Immature natural killer cell (primary cell): ENCODE measurements at places on chromosomes 6 and 20. TPM values are rescaled to one million over a fixed set of nuclear protein-coding genes. Genes with fewer than 3 reads are reported as not detected.

DNA sequence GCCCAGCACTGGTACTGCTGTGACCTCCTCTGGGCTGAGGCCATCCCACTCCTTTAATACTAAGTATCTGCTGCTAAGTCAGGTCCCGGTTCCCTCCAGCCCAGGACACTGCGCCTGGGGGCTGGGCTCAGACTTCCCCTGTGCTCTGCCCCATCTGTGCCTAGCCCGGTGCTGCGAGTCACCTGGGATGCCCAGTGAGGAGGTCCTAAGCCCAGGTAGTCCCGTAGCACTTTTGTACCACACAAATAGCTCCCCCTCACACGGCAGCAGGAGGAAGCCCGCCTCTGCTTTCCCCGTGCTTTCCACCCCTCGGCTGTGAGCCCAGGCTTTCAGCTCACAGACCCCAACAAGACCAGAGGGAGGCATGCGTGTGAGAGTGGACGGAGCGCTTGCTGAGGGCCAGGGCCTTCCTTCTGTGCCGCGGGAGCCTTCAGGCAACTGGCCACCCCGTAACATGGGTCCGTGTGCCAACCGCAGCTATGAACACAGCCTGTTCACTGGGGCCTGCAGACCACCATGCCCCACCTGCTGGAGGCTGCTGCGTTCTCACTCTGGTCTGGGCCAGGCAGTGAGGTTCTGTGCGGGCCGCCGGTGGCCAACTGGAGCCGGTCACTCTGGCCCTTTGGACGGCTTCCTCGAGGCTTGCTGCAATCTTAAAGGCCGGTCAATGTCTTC, 79.9 kb upstream of the MPC1 start:
- DNase-seq, result no peak
- H3K36me3 ChIP-seq, result peaks cover 15% of the 10 kb centered on the region
- no peak overlapping the region for H3K4me3 ChIP-seq
- H3K4me1 ChIP-seq, result peaks cover 22% of the 10 kb centered on the region
- peak overlapping the region; percentile 4 for H3K27ac ChIP-seq
- H3K27me3 ChIP-seq, result peaks cover 7% of the 10 kb centered on the region

GRCh38 chr20:58614984-58615760, 35.9 kb upstream of the STX16 start:
- no peaks in the 10 kb centered on the region for H3K4me1 ChIP-seq
- no peak overlapping the region for H3K27ac ChIP-seq
- no peak for DNase-seq

GRCh38 chr6:25615471-25615870, 36.5 kb upstream of the SCGN start:
- DNase-seq, result no peak
- no peak overlapping the region for H3K4me3 ChIP-seq
- peaks cover 8% of the 10 kb centered on the region for H3K27me3 ChIP-seq
- no peak overlapping the region for H3K27ac ChIP-seq
- H3K4me1 ChIP-seq, result no peaks in the 10 kb centered on the region

- no peaks in the 10 kb centered on the region for H3K4me1 ChIP-seq
- no peaks in the 10 kb centered on the region for H3K27me3 ChIP-seq
- no peak overlapping the region for H3K27ac ChIP-seq
- DNase-seq, result no peak
- no peak overlapping the region for H3K4me3 ChIP-seq
Measured at GRCh38 chr6:161115468-161115867, 123.9 kb downstream of the MAP3K4 start.

DNA sequence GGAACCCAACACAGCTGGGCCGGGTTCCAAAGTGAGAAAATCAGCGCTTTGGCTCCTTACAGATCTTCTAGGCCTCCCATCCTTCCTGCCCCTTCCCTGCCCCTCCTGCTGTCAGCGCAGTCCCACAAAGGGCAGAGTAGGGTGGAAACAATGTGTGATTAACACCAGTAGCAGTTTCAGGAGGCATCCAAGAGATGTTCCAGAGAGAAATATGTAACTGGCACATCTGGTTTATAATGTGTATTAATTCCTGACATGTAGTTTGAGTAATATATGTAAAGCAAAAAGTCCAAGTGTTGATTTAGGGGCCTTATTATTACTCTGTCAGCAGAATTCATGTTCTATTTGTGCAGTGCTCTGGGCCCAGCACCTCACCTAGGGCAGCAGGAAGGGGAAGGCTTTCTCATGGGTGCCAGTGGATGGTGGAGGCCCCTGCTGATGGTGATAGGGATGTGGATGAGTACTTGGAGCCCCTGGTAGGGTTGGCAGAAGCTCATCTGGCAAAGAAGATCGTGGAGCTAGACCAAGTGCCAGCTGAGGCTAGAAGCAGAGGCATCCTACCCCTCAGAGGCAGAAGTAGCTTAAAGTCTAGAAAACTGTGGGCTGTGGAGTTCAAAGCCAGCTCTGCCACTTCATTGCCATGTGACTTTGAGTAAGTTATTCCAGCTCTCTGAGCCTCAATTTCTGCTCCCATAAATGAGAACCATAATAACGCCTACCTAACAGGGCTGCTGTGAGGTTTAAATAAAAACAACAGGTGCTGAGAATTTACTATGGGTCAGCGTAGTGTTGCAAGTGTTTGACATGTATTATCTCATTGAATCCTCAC, 22.4 kb upstream of the RALY start:
- peaks cover 2% of the 10 kb centered on the region for H3K27me3 ChIP-seq
- no peak for DNase-seq
- H3K4me1 ChIP-seq, result no peaks in the 10 kb centered on the region

DNA sequence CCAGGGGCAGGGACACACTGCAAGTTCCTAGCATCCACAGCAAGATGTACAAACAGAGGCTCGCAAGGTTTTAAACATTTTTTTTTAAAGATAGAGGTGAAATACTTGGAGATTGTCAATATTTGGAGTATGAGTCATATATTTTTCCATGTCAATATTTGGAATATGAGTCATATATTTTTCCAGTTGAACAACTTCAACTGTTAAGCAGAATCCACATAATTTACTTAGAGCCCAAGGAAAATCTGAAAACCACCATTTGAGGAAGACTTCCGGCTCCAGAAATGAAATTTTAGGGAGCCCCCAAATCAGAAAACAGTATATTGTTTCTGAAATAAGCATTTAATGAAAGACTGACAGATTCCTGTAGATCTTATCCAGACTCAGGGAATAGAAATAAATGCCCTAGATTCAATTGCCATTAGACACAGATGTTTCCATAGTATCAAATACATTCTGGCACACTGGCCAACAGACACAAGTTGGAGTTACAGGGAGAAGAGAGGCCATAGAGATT, 51.6 kb upstream of the FAM184A start:
- no peak for DNase-seq
- no peaks in the 10 kb centered on the region for H3K36me3 ChIP-seq
- H3K4me1 ChIP-seq, result peaks cover 5% of the 10 kb centered on the region
- H3K27ac ChIP-seq, result no peak overlapping the region
- H3K4me3 ChIP-seq, result no peak overlapping the region

DNA sequence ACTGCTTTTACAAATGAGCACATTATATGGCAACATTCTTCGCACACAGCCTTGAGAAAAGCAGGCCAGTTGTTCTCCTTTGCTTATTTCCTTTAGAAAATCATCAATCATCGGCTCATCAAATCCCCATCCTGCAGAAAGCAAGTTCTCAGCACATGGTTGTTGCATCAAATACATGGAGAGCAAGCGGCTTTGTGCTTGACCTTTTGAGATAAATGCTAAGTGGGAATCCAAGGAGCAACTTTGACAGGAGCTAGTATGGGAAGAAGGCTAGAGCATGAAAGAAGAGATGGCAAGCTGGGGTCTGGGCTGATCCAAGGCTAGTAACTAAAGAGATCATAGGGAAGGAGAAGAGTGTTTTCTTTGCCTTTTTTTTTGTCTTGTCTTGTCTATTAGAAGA, 43.2 kb upstream of the ADTRP start:
- no peak overlapping the region for H3K27ac ChIP-seq
- H3K36me3 ChIP-seq, result no peaks in the 10 kb centered on the region
- H3K4me1 ChIP-seq, result no peaks in the 10 kb centered on the region
- no peak overlapping the region for H3K4me3 ChIP-seq
- DNase-seq, result no peak

DNA sequence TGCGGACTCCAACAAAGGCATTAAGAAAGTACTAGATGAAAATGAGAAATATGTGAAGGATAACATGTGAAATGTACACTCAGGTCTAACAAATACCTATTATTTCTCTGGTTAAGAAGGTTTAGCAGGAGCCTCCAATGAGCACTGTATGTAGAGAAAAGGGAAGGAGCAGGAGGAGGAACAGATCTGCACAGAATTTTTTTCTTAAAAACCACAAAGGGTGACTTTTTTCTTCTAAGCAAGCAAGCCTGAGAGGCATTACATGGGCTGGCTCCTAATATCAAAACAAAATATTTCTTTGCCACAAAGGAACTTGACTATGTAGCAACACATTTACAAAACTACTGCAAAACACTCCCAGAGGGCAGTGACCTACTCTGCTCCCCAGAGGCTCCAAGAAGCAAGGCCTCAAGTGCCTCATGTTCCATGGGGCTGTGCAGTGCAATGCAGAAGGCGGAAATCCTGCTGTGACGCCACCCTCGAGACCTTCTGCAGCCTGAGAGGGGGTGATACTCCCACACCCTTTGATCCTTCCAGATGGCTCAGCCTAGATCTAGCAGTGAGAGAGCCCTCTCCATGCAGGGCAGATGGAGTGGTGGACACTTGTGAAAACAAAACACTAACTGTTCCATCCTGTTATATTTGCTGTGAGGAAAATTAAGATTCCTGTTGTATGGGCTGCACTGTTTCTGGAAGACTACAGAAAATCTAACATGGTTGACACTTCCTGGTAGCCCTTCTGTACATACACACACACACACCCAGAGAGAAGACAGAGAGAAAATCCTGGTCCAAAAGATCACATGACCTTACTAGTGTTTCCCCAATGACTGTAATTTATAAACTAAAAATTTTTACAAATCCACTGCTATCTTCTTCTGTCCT, 36.0 kb upstream of the SMIM29 start:
- H3K27ac ChIP-seq, result no peak overlapping the region
- no peak for DNase-seq
- H3K4me3 ChIP-seq, result no peak overlapping the region
- H3K36me3 ChIP-seq, result peaks cover 21% of the 10 kb centered on the region

DNA sequence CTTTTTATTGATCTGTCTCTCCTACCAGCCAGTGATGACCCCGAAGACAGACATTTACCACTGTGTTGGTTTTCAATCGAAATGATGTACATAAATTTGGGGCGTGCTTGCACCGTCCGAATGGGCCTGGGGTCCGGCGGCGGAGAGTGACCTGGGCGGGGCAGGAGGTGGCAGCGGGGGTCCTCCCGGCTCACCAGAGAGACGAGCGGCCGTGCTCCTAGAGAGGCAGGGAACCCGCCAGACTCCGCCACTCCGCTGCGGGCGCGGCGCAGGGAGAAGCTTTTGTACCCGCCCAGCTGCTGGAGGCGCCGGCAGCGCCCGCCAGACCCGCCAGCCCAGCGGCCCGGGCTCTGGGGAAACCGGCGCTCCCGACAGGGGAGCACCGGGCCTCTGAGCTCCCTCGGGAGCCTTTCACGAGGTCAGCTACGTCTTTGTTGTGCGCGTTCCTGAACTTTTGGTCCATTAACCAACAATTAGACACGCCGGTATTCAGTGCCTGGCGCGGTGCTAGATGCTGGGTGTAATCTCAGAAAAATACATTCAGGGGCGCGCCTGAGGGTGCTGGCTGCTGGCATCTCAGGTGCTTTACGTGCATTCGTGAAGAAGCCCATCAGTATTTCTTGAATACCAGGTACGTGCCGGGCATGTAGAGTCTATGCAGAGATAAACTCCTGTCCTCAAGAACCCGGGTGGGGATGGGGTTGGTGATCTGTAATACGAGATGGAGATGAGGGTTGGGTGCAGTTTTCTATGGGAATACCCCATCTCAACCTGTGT, at the start of gene PGBD1:
Gene PGBD1 (plus strand): TSS at position 285 of the 777 bp plus-strand sequence. CDS start 2,242 bp downstream, outside the sequence.
- peak within 1 kb of the TSS; percentile 70 for H3K4me3 ChIP-seq
- peak; percentile 22 for DNase-seq
- peaks cover 11% of the 10 kb centered on the region for H3K4me1 ChIP-seq

DNA sequence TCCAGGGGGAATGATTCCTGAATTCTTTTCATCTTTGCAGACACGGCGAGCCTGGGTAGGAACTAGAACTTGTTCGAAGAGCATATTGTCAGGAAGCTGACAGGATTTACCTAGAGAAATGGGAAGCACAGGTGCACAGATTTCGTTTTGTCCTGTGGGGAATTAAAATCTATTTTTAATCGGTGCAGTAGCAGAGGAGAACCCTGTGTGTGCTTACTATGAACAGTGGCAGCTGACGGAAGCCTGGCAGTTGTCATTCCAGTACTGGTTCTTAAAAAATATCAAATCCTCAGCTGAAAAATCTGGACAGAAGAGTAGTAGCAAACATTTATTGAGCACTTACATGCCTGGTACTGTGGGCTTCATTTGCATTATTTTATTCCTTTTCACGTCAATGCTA, 609.0 kb downstream of the QKI start:
- H3K36me3 ChIP-seq, result no peaks in the 10 kb centered on the region
- H3K4me1 ChIP-seq, result no peaks in the 10 kb centered on the region
- peaks cover 3% of the 10 kb centered on the region for H3K27me3 ChIP-seq
- DNase-seq, result no peak
- no peak overlapping the region for H3K4me3 ChIP-seq

DNA sequence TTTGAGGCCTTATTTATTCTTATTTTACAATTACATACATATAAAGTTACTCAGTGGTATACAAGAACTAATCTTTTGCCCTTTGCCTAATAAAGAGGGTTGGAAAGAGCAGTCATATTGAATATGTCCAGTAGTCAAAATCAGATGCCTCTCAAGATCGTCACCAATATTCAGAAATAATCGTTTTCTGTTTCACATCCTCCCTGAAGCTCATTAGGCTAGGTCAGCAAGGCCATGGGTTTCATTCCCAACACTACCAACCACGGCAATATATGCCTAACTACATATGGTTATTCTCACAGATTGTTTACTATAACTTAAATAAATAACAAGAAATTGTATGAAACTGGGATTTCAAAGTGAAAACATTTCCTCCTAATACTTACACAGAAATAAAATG, 167.2 kb upstream of the MANEA start:
- H3K27me3 ChIP-seq, result no peaks in the 10 kb centered on the region
- DNase-seq, result no peak
- no peak overlapping the region for H3K27ac ChIP-seq
- H3K4me1 ChIP-seq, result no peaks in the 10 kb centered on the region
- H3K36me3 ChIP-seq, result no peaks in the 10 kb centered on the region
- no peak overlapping the region for H3K4me3 ChIP-seq

DNA sequence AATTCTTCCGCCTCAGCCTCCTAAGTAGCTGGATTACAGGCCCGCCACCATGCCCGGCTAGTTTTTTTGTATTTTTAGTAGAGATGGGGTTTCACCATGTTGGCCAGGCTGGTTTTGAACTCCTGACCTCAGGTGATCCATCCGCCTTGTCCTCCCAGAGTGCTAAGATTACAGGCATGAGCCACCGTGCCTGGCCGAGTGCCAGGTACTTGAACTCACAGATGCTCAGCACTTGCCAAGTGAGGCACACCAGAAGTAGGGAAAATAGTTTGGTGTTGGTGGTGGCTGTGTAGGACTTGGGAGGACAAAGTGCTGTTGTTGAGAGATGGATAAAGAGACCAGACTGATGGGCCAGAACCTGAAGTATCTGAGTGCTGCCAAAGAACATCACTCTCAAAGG, 40.0 kb upstream of the MBOAT1 start:
- no peaks in the 10 kb centered on the region for H3K4me1 ChIP-seq
- H3K4me3 ChIP-seq, result no peak overlapping the region
- H3K36me3 ChIP-seq, result no peaks in the 10 kb centered on the region
- H3K27me3 ChIP-seq, result no peaks in the 10 kb centered on the region
- H3K27ac ChIP-seq, result no peak overlapping the region

The TTI1 gene
- polyA plus RNA-seq, result 17.7 TPM

The BTN1A1 gene
- not detected for polyA plus RNA-seq

The MLN gene
- not detected for polyA plus RNA-seq

The ABRACL gene
- polyA plus RNA-seq, result 113 TPM

The PPIL6 gene
- 0.44 TPM for polyA plus RNA-seq

The RREB1 gene
- 0.17 TPM for polyA plus RNA-seq

The PRSS16 gene
- polyA plus RNA-seq, result 0.39 TPM
